ENCODE measurements at places on chromosomes 6 and 20. TPM values are rescaled to one million over a fixed set of nuclear protein-coding genes. Genes with fewer than 3 reads are reported as not detected.

TTBK1 gene
- total RNA-seq = 1.7 TPM

DNA sequence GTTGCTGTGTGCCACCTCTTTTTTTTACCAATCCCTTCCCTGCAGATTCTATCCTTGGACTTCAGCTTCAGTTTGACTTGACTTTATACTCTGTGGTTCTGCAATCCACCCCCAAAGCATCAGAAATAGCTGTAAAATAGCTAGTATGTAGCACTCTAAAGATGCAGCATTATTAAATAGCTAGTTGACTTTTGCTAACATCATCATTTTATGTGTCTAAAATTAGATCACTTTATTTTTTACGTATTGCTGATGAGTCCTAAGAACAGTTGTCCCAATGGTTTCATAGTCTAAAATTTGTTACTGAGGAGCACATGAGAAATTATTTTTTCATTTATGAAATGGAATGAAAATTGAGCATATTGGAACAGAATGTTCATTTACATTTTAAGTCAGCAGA is 138.2 kb downstream of the NKAIN2 start:
- DNase-seq = no peak

BMP7 gene
- total RNA-seq = 35.4 TPM

HUS1B gene
- 1.3 TPM for total RNA-seq

- DNase-seq = no peak
Measured at GRCh38 chr20:10432079-10432478, 1.9 kb downstream of the MKKS start.

DNA sequence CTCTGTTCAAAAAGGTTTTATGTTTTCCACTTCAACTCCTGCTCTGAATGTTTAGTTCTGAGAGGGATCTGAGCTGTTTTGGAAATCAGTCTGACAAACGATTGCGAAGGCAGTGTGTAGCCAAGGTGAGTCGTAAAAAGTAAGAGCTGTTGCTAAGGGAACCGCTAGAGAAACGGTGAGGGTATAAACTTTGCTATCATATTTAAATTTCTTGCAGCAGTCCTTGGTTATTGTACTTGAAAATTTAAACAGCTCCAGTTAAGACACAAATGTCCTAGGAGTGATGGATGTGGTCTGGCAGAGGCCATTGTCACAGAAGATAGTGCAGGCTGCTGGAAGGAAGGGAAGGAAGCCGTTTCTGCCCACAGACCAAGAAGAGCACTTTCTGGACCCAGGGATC is 64.9 kb upstream of the CITED2 start:
- no peak for DNase-seq
